Fibroblast of skin of left biceps (primary cell): ENCODE measurements at places on chromosomes 12 and 14.

GRCh38 chr12:56374726-56375597 is 12.3 kb upstream of the APOF start:
- no peak for DNase-seq

DNA sequence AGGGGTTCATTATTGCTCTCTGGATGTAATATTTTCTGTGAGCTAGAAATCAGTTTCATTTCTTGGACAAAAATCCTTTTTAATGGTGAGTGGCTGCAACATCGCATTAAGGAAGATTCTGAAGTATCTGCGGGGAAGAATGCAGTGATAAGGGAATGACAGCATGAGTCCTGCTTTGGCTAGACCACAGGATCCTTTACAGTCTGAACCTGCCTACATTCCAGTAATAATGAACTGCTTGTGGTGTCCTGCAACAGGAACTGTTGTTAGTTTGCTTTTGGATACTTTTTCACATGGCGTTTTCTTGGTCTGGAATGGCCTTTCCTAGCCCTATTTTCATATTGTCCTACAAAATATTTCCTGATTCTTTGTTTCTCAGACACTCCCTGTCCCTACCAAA is 15.7 kb downstream of the MDM2 start:
- DNase-seq = no peak

DNA sequence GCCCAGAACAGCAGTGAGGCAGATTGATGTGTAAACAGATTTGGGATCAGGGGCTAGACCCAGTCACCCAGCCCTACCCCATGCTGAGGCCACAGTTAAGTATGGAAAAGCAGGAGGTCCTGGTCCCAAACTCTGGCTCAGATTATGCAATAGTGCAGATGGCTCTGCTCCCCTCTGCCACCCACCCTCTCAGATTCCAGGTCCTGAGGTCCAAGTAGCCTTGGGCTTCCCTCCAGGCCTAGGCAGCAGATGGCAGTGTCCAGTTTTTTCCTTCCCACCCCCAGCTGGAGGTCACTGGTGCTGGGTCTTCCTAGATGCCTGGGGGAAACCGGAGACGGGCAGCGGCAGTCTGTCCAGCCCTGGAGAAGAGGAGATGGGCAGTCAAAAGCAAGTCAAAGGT is 2.8 kb upstream of the DHH start:
- no peak for DNase-seq

- DNase-seq = no peak
These were observed 467.6 kb downstream of the PRKD1 start for GRCh38 chr14:29459969-29460560.

DNA sequence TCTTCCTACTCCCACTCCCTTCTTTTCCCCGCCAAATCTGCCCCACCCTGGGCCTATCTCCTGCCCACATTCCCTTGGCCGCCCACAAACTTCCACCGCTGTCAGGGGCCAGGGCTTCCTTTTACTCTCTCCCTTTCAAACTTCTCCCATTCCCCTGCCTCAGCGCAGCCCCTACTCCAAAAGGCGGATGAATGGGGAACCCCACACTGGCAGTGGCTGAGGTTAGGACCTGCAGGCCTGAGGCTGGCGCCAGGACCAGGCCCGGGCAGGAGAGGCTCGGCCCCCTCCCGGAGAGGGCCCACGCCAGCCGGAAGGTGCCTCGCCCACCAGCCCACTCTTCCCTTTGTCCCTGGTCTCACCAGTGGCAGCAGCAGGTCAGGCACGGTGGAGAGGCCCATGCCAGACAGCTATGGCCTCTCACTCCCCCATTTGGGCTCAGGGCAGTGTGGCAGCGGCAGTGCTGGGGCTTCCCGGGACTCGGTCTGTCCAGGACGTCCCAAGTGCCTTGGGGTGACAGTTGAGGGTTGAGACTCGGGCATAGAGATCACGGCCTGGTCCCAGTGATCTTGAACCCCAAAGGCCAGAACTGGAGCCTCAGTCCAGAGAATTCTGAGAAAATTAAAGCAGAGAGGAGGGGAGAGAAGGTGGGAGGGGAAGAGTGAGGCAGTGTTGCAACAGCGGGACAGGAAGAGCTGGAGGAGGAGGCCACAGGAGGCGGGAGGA is at the start of gene TNFRSF1A:
Gene TNFRSF1A (minus strand): TSS at position 660 of the 723 bp plus-strand sequence. CDS start 262 bp downstream, at position 398.
- DNase-seq = peak; percentile 50

DNA sequence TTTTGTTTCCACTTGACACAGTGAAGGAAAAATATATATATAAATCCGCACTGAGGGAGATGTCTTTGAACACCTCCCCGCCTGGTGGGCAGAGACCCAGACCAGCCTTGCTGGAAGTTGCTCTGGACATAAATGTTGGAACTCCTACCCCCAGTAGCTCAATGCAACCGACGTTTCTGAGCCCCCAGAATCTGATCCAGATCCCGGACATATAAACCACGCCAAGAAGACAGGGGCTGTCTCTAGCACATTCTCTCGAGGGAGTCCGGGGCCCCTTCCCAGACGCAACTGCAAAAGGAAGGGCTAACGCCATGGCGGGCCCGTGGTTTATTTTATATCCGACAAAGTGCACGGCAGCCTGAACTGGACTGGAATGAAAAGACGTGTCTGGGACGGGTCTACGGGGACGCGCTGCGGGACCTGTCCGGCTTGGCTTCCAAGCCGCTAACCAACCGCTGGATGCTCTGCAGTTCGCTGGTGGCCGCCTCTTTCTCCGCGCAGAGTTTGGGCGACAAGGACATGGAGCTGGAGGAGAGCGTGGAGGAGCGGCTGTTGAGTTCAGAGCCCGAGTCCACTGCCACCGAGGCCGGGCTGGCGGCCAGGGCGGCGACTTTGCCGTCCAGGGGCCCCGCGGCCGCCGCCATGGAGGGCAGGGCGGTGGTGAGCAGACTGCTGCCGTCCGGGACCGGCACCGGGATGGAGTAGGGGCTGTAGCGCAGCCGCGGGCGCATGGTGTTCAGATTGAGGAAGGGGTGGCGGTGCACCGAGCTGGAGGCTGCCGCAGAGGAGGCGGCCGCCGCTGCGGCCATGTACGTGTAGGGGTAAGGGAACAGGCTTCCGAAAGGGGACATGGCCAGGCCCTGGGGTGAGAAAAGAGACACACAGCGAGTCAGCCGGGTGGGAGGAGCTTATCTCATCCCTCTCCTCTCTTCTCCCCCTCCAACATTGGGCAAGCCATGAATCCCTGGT is 12.2 kb downstream of the TBX3 start:
- no peak for DNase-seq
